GM13976 (cell line): ENCODE measurements at places on chromosomes 6 and 20.

GRCh38 chr6:156957931-156958547 is 180.9 kb downstream of the ARID1B start:
- DNase-seq: no peak

- DNase-seq: no peak
These were observed 13.7 kb upstream of the FAM83C start for GRCh38 chr20:35305682-35306556.

GRCh38 chr6:33418690-33419291 is 884 bp upstream of the CUTA start:
- DNase-seq: no peak

GRCh38 chr20:10454151-10454750 is 19.1 kb downstream of the SLX4IP start:
- no peak for DNase-seq

DNA sequence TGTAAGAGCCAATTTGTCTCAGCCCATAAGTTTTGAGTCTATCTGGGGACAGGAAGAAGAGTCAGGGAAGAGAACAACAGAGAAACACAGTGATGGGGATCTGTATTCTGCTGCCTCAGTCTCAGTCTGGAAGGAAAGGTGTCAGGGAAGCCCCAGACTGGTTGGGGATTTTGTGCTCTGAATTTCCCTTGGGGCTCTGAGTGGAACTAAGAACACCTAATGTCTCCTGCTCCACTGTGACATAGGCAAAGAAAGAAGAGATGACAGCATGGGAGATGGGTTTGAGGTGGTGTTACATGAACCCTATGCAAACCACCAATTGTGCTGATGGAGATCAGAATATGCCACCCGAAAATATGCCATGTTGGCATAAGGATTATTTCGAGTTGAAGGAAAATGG is 139.5 kb upstream of the MYLIP start:
- DNase-seq: peak; percentile 50

- peak; percentile 63 for DNase-seq
These were observed 2.1 kb upstream of the PERP start for GRCh38 chr6:138109042-138109997.

- no peak for DNase-seq
These were observed 153.9 kb downstream of the MMS22L start for GRCh38 chr6:97129106-97129505.

GRCh38 chr20:59645761-59646171 is 41.4 kb downstream of the PHACTR3 start:
- DNase-seq: no peak

GRCh38 chr20:4335722-4336121 is 320.4 kb upstream of the RNF24 start:
- DNase-seq: no peak

DNA sequence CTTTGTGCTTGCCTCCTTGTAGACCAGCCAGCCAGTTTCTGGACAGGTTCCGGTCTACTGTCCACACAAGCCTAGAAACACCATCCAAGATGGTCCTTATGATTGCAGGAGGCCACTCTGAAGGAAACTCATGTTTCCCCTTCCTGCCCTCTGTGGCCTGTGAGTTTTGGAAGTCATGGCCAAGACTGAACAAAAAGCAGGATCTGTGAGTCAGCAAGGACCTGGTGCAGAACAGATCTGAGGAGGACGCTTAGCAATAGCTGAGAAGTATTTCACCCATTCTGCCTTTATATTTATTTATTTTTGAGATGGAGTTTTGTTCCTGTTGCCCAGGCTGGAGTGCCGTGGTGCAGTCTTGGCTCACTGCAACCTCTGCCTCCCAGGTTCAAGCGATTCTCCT is 134.6 kb upstream of the EEF1E1 start:
- DNase-seq: no peak

DNA sequence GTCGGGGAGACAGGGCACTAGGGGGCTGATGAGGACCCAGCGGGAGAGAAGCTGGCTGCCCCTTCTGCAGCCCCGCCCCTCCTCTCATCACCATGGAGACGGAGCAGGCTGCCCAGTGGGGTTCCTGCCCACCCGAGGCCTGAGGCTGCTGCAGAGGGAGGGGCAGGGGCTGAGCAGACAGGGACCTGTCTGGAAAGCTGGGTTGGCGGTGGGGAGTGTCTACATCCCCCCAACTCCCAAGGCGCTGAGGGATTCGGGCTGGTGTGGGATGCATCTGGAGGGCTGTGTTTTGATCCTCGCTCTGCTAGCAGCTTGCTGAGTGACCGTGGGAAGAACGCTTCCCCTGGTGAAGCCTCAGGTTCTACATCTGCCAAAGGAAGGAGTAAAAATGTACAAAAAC is 1.2 kb upstream of the BPI start:
- DNase-seq: no peak

- no peak for DNase-seq
These were observed 13.6 kb downstream of the FBXO30 start for GRCh38 chr6:145801021-145801420.

DNA sequence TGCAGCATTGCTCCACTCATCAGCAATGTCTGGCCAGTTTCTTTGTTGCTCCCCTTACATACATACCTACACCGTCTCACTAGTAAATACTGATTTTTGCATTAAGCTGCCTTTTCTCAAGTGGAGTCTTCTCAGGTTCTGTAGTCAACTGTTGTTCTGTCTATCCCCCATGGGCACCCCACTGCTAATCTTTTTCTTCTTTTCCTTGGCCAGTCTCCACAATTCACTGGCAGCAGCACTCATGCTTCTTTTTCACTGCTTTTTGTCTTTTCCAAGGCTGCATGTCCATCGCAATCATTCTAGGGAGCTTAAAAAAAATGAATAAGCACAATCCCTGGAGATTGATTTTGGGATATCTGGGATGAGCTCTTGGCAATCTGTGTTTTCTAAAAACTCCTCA is 10.3 kb upstream of the ERVFRD-1 start:
- DNase-seq: no peak

- no peak for DNase-seq
These were observed 480.5 kb upstream of the HTR1E start for GRCh38 chr6:86456821-86457220.

GRCh38 chr6:17086469-17086868 is 15.4 kb upstream of the STMND1 start:
- DNase-seq: peak; percentile 43

DNA sequence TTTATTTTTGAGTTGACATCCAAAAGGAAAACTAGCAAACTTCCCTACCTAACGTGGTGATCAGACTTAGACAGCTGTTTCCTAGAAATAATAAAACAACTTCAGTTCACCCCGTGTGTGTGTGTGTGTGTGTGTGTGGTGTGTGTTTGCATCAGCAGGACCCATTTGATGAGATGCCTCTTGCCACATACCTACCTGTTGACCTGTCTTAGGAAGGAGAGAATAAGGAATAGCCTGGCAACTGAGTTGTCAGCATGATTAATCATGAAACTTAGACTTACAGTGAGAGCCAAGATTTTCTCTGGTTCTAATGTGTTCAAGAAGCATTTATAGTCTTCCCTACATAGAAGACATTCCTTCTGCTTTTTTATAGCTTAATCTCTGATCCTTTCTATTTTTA is 16.1 kb upstream of the PBOV1 start:
- no peak for DNase-seq

- DNase-seq: no peak
These were observed 210.8 kb downstream of the TBC1D7 start for GRCh38 chr6:13117570-13117969.

DNA sequence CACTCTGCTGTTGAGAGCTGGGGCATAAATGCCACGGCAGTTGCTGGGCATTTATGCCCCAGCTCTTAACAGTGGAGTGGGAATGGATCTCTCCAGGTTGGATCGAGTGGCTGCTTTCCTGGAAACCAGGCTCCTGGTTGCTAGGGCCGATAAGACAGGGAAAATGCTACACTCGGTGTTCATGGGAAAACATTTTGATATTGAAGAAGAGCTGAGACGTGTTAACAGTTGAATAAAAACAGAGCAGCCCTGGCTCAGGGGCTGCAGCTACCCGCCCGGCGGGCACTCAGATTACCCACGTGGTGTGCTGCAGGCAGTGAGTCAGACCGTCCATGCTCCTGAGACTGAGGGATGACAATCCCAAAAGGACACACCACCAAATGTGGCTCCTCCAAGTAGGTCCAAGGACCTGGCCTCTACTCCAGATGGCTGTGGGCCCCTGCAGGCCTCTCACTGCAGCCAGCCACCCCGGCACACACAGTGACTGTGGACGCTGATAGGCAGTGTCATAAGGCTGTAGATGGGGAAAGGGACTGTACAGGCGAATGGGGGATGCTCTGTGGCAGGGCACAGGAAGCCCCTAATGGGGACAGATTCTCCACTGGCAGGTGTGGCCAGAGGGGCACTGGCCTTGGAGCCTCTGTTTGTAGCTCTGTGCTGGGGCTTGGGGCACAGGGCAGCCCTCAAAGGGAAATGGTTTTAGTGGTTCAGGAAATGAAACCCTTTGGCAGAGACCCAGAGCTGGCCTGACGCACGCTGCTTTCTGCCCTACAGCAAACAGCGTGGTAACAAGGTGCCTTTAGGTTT is 237.8 kb downstream of the LY86 start:
- DNase-seq: peak; percentile 60

GRCh38 chr6:69894578-69895347 is 28.4 kb downstream of the COL19A1 start:
- DNase-seq: peak; percentile 22

- DNase-seq: no peak
These were observed 72.6 kb downstream of the TFAP2B start for GRCh38 chr6:50891290-50891689.

- no peak for DNase-seq
These were observed 18.9 kb downstream of the PERP start for GRCh38 chr6:138088326-138088762.

DNA sequence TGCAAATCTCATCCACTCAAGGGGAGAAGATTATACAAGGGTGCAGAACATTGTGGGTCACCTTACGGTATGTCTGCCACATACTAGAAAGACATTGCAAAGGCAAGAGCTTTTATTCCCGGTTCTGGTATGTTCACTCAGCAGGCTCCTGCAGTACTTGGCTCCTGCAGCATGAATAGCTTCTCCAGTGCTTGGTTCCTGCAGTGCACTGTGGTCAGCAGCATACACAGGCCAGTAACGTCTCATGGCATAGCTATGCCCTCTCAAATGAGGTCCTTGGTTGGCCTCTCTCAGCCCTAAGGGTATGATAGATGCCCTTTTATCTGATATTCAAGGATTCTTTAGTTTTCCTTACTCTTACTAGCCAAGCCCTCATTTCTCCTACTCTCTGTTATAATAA is 12.6 kb downstream of the TCP11 start:
- DNase-seq: no peak

DNA sequence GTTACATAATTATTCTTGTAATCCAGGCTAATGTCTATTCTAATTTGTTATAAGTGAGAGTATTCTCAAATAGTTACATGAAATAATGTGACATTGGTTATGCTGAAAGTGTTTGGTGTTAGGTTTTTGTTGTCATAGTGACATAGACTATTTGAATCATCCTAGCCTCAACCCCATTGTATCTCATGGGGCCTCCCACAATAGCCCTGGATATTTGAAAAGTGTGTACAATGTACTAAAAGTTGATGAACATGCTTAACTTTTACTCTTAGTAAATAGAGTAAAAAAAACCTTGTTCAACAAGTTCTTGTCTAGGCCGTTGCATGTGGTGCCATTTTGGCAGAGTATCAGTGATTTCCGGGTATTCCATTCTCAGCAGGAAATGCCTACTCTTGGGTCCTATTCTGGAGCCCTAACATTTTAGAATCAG is 83.0 kb downstream of the RTN4IP1 start:
- DNase-seq: no peak

GRCh38 chr6:24432611-24433010 is 29.9 kb downstream of the MRS2 start:
- no peak for DNase-seq

GRCh38 chr20:24690408-24690807 is 221.0 kb downstream of the SYNDIG1 start:
- DNase-seq: no peak

GRCh38 chr6:122902326-122902725 is 93.7 kb upstream of the CLVS2 start:
- DNase-seq: no peak

GRCh38 chr6:142773859-142774648 is 170.9 kb downstream of the HIVEP2 start:
- no peak for DNase-seq

DNA sequence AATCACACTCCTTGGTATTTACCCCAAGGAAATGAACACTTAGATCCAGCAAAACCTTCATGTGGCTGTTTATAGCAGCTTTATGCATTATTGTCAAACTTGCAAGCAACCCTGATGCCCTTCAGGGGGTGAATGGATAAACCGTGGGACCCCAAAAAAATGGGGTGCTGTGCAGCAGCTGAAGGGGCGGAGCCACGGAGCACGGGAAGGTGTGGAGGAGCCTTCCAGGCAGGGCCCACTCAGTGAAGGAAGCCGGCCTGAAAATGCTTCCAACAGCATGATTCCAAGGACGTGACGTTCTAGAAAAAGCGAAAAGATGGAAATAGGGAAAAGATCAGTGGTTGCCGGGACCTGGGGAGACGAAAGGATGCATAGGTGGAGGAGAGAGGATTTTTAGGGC is 25.6 kb upstream of the FRMD1 start:
- no peak for DNase-seq

DNA sequence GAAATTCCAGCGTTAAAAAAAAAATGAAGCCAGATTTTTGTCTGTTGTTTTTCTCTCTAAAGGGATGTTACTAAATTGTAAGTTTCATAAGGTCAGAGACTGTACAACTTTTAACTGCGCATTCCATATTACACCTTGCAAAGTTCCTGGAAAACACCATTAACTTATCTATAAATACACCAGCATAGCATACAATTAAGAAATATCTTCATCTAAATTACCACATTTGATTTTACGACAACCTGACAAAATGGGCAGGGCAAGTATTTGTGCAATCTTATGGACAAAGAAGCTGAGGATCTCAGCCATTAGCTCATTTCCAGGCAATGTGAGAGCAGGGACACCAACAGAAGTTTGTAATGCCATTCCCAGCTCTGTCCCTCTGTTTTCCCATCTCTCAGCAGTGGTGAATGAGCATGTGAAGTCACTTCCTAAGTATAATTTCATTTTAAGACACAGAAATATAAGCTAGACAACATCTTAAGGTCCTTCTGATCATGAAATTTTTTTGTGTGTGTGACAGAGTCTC is 12.9 kb upstream of the GCM1 start:
- DNase-seq: no peak

- no peak for DNase-seq
These were observed 197.5 kb downstream of the BCKDHB start for GRCh38 chr6:80304014-80304413.
